NCI-H2029 treated with DMSO at 0.1 percent for 48 hours (cell line): ENCODE measurements at places on chromosomes 3 and 15.

DNA sequence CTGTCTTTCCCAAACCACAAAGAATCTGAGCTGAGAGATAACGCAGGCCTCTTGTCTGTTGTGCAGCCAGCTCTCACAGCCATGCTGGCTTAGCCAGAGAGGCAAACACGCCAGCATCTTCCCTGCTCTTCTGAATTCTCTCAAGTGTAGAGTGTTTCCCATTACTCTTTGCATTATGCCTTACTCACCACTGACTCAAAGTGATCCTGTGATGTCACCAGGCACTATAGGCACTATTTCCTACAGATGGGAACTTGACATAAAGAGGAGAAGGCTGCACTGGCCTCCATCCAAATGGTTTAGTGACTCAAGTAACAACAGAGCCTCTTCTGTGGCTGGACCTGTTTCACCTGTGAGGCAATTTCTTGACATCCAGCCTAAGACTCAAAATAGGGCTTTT, 44.4 kb downstream of the PDZRN3 start:
- no peak for DNase-seq

GRCh38 chr15:56734013-56734635, 815 bp upstream of the ZNF280D start:
- no peak for DNase-seq

DNA sequence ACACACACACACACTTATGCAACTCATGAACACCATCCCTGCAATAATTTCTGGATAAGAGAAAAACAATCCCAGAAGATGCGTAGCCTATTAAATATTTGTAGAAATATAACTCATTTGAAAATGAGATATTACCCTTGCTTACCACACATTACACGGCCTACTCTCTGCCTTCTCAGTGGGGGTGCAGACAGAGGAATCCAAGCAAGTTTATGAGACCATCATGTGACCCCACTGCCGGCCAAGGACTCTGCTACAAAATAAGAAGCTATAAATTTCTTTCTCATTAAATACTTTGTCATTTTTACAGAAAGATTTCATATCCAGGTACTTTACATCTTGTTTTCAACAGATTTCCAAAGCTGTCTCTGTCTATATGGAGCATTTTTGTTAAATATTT, 286.3 kb downstream of the ZNF385D start:
- DNase-seq = no peak

GRCh38 chr15:77603611-77604336, 28.9 kb downstream of the LINGO1 start:
- no peak for DNase-seq

DNA sequence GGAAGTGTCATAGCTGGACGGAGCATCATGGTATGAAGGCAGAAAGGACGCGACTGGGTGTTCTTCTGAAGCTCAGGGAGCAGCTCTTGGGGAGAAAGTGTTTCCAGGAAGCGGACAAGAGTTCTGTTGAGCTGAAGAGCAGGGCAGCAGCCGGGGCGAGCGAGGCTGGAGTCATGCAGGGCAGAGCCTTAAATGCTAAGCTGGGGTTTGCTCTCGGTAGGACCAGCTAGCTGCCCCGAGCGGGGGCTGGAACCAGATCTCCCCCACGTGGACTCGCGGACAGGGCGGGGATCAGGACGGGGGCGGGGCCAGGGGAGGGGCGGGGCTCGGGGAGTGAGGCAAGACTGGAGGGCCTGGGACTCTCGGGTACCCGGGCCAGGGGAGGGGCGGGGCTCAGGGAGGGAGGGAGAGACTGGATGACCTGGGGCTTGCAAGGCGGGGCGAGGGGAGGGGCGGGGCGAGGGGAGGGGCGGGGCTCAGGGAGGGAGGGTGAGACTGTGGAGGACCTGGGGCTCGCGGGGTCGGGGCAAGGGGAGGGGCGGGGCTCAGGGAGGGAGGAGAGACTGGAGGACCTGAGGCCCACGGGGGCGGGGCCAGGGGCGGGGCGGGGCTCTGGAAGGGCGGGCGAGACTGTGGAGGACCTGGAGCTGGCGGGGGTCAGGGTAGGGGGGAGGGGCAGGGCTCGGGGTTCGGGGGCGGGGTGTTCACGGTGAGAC, 461 bp upstream of the FAH start:
- no peak for DNase-seq

GRCh38 chr3:124439603-124440002, 290.6 kb upstream of the UMPS start:
- DNase-seq = no peak

- peak; percentile 74 for DNase-seq
Observed at GRCh38 chr15:40092256-40092978, 16.3 kb downstream of the BMF start.

- no peak for DNase-seq
Observed at GRCh38 chr3:54356261-54357045, 234.1 kb downstream of the CACNA2D3 start.

- DNase-seq = no peak
Observed at GRCh38 chr3:50817756-50818529, 143.2 kb downstream of the DOCK3 start.
